ENCODE measurements at places on chromosomes 16 and 17.

- no peak for ATAC-seq
Observed at GRCh38 chr17:77555741-77556291, 402.7 kb upstream of the TNRC6C start.

GRCh38 chr17:65039336-65039988 lies 17.1 kb downstream of the GNA13 start:
- peak; percentile 97 for ATAC-seq

DNA sequence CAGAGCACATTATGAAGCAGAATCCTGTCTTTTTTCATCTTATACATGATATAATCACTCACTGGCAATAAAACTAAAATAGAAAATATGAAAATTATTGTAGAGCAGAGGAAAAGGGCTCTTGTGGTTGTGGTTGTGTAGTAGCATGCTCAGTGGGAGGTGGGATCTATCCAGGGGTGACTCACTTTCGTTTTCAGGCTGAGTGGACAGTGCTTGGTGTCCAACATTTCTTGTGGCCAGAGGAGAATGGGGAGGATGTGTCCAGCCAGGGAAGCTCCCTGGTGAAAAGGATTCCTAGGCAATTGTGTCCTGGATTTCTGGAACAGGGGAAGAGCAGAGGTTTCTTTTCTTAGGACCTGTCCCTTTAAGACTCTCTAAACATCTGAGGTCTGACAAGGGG lies 31.9 kb upstream of the CPHXL start:
- ATAC-seq = no peak

- no peak for ATAC-seq
Observed at GRCh38 chr16:54334208-54334607, 47.6 kb upstream of the IRX3 start.

GRCh38 chr16:52581530-52581929 lies 34.6 kb upstream of the TOX3 start:
- no peak for ATAC-seq

DNA sequence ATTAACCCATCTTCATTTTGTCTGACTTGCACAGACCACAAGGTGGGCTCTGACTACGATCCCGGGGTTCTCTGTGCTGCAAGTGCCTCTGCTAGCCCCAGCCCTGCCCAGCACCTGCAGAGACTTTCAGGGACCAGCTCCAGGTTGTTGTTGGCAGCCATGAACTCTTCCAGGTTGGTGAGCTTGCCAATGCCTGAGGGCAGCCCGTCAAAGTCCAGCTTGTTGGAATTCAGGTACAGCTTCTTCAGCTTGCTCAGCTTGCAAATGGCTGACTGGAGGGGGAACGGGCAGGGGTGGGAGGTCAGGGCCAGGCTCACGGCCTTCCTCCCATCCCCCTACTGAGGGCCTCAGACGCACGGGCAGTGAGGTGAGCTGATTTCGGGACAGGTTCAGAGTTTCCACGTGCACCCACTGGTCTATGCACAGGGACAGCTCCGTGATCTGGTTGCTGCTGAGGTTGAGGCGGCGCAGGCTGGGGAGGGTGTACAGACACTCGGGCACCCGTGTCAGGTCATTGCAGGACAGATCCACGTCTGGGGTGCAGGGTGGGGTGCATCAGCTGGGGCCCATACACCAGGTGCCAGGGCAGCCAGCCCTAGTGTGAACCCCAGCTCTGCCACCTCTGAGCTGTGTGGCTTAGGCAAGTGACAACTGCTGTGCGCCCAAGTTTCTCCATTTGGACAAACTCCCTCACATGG lies 5.2 kb downstream of the FLII start:
- ATAC-seq = no peak

GRCh38 chr16:27452569-27453493 lies 50.9 kb downstream of the IL21R start:
- ATAC-seq = no peak
